ENCODE measurements at places on chromosomes 4 and X. TPM values are rescaled to one million over a fixed set of nuclear protein-coding genes. Genes with fewer than 3 reads are reported as not detected.

MGAT4D gene
- not detected for total RNA-seq

MRFAP1L1 gene
- 32.9 TPM for total RNA-seq

GLUD2 gene
- 3.7 TPM for total RNA-seq

TMPRSS11B gene
- not detected for total RNA-seq

DDX53 gene
- not detected for total RNA-seq

GYG2 gene
- total RNA-seq: 7.8 TPM

SSR4 gene
- 85.6 TPM for total RNA-seq

HUWE1 gene
- 108 TPM for total RNA-seq
